Fibroblast of the conjunctiva (primary cell): ENCODE measurements at places on chromosomes 11 and 22.

- no peak for DNase-seq
Measured at GRCh38 chr11:763073-763463, 14.2 kb downstream of the GATD1 start.

GRCh38 chr11:123052901-123053721 lies 8.8 kb downstream of the HSPA8 start:
- DNase-seq = no peak

DNA sequence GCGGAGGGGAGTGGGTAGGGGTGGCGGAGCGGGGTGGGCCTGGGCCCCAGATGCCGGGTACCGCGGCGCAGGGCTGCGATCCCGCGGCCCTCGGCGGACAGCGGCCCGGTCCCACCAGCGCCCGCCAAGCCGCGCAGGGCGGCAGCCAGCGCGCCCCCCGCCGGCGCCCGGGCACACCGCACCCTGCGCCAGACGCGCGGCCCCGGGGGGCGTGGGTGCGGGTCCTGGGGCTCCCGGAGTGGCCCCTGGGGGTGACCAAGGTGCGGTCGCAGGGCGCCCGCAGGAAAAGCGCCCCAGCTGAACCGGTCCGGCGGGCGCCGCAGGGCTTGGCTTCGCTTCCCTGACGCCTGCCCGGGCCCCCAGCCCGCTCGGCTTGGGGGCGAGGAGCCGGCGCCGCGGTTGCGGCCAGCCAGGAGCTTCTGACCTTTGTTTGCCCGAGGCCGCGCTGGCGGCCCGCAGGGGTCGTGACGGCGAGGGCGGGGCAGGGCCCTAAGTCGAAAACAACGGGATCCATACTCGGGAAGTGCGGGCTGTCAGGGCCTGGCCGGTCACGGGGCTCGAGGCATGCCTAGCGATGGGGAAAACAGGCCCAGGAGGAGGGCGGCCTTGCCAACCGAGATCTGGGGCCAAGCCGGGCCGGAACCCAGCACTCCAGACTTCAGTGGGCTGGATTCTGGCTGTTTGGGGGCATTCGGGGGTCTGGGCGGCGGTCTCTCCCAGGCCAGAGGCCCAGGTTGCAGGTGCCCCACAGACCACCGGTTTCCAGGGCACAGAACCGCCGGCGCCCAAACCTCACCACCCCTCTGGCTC lies 581 bp upstream of the AP5B1 start:
- no peak for DNase-seq

DNA sequence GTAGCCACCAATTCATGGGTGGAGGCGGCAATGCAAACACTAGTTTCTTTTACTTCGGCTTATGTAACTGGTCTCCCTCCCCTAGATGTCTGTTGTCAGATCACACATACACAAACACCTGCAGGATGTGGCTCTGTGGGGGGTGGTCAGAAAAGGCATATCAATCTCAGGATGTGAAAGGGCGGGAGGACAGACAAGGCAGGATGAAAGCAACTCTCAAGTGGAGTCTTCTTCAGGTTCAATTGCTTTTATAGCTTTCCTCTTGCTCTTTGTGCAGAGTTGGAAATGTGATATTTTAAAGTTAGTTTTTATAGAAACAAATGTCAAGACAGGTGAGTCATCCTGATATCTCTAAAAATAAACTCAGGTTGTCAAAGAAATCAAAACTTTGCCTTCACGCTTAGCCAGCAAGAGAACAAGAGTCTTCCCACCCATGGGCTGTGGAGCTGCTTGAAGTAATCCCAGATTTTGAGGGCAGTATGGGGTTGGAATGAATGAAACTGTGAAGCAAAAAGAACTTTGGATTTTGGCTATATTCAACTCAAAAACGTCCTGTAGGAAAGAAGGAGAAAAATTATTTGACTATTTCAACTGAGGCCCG lies 423.4 kb downstream of the GUCY1A2 start:
- no peak for DNase-seq

DNA sequence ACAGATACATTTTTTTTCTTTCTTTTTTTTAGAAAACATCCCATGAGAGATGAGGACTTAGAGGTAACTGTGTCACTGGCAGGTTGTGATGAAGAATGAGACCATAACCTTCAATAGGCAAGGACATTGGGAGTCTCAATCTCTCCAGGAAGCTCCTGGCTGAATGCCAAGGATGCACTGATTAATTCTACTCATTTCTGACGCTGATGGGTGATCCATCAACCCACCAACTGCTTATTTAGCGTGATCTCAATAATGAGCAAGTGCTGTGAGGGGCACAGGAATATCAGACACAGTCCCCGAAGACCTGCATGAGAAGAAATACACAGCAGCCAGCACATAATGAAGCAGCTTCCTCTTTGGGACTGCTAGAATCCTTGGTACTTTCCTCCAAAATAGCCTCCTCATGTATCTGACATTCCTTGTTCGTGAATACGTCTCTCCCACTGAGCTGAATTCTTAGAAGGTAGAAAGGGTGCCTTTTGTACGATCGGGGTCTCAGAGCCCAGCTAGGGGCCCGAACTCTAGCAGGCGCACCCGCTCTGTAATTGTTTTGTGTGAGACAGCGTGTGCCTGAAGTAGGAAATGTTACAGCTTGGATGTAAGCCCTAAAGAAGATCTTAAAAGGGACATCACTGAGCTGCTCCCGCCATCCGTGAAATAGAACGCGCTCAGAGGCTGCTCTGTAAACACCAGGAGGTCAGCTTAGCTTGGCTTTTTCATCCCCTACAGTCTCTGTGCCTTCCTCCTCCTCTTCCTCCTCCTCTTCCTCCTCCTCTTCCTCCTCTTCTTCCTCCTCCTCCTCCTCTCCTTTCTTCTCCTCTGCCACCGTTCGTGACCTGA lies 7.2 kb downstream of the CLMP start:
- no peak for DNase-seq

DNA sequence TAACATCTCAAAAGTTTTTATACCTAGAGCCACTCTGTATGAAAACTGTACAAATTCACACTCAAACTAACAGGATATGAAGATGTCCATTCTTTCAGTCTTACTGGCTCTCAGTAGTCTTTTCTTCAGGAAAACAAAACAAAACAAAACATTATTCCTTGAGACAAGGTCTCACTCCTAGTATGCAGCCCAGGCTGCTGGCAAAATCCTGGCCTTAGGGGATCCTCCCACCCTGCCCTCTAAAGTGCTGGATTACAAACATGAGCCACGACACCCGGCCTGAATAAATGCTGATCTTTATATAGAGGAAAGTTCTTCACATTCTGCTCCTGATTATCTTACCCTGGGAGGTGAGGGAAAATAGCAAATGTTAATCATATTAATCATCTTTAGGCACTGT lies 5.1 kb downstream of the APOL2 start:
- DNase-seq = no peak

DNA sequence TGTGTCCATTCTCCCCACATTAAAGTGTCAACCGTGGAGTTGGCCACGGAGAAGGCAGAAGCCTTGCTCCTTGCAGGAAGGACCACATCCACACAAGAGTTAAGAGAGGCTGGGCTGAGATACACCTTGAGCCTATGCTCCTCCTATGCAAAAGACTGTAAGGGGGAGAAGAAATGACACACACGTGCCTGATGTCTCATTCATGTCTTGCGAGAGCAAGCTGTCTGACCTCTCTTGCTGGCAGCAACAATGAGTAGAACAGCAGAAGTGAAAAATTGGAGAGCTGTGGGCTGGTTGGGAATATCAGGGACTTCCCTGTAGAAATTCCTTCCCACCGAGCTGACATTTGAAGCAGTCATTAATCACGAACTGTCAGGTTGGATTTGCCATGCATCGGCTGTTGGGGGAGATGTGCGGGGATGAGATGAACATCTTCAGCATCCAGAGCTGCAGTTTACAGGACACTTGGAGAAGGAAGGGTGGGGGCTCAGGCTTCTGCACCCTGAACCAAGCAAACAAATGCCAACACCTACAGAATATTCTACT lies 139.3 kb downstream of the MYO18B start:
- DNase-seq = no peak
